Hematopoietic multipotent progenitor cell (in vitro differentiated cells): ENCODE measurements at places on chromosomes 7 and 10.

DNA sequence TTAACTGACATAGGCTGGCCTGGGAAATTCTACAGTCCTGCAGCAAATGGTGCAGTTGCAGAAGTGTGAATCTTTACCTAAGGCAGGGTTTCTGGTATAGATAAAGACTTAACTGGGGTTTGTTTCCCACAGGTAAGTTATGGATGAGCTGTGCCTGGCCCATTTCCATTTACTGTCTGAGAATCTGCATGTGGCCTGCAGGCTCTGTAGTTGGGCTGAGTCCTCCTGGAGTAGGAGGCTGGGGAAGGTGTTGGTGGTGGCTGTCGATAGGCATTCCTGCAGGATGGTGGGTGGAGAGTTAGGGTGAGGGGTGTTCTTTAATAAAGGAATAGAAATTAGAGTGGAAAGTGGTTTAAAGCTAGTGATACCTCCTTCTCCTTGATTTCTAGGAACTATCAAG is 193.5 kb downstream of the AUTS2 start:
- no peak for DNase-seq

GRCh38 chr10:126302826-126303665 is 85.2 kb downstream of the ADAM12 start:
- DNase-seq, result no peak

GRCh38 chr10:119449760-119450461 is 92.6 kb downstream of the RGS10 start:
- no peak for DNase-seq

- DNase-seq, result no peak
These were observed 1.7 kb upstream of the SUMF2 start for GRCh38 chr7:56062382-56062781.

DNA sequence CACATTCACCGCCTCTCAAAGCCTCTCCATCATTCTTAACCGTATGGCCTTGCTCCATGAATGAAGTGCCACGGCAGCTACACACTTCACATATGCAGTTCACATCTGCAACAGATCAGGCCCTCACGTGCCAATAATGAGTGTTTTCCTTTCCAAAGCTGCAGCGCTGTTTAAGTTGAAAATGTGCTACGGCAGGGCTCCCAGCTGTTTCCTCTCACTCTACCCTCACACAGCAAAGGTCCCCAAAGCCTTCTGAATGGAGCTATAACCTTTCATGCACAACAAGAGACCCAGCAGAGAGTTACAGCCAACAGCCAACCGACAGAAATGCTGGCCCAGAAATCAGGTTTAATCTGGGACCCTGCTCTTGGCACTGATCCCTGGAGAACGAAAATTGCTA is 236.1 kb downstream of the ELMO1 start:
- DNase-seq, result peak; percentile 69

DNA sequence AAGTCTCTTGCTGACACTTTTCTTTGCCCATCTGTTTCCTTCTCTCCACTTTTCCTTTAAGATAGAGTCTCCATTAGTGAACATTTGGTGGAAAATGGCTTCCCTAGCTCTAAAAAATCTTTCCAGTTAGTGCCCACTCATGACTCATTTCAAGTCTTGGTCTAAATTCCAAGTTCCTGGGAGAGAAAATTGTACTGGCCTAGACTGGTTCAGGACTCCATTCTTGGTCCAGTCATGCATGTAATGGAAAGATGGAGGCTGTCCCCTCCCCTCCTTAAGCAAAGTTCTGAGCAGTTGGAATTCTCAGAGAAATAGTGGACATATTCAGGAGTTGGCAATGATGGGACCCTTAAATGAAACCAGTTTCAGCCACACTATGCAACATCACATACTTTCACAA is 3.8 kb upstream of the ALDH18A1 start:
- no peak for DNase-seq

DNA sequence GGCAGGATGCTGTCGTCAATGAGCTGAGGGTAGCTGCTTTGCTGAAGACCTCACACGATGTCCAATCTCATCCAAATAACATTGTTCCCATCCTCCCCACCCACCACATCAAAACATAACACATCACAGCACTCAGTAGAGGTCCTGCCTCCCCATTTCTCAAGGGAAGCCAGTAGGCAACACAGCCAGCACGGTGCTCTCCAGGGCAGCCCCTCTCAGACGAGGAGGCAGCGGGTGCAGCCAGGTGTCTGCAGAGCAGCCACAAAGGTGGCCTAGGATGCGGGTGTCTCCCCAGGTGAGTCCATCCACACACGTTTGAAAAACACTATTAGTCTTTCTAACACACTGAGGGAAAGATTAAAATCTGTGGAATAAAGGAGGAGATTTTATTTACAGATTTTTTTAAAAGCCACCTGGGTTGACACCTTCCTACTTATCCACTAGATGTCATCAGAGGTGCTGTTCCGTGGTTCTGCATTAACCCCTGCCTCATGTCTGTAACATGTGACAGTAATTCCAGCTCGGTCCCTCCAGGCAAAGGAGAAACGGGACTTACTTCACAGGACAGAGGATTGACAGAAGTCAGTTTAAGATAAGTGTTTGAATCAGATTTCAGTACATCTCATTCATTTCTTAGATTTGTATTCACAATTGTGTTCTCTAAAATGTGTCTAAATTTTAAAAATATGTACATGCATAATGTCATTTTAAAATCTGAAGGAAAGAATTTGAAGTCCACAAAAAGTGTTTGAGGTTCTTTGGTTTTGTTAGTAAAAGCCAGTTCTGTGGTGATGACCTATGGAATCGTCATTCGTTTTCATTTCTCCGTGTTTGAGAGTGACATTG is 68.0 kb downstream of the LANCL2 start:
- no peak for DNase-seq

GRCh38 chr10:59265141-59265540 is 88.7 kb downstream of the PHYHIPL start:
- DNase-seq, result no peak

DNA sequence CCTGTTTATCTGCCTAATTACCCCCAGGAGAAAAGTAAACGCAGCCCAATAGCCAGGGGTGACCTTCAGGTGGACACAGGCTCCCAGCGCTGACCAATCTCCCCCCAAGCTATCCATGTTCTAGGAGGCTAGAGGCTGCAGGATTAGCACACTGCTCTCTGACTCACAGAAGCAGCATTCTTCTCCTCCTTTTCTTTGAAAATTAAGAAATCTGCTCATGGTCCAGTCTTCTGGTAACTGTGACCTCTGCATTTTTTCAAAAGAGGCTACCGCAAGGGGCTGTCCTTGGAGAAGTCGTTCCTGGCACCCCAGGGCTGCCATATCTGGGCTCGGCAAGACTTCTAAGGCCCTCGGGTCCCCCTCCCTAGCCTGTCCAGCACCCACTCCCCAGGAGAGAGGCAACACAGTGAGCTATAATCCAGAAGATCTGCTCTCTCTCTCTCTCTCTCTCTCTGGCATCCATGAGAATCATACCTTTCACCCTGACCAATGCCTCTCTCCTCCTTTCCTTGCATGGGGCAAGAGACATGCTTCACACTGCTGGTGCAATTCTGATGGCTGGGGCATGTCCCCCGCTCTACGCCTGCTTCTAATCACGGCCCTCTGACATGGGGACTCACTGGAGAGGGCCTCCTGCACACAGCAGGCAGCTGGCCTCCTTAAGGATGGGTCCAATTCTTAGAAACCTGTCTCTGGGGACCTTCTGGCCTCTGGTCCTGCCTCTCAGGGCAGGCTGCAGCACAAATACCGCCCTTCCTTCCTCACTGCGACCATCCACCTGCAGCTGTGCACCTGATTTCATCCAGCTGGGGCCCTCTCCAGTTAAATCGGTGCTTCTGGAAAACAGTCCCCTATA is 27.3 kb downstream of the ANXA11 start:
- no peak for DNase-seq

- DNase-seq, result peak; percentile 24
These were observed 33.1 kb downstream of the HBP1 start for GRCh38 chr7:107201795-107202450.

- DNase-seq, result no peak
These were observed 44.2 kb downstream of the BPGM start for GRCh38 chr7:134690614-134691504.

- no peak for DNase-seq
These were observed 117.3 kb downstream of the THSD7A start for GRCh38 chr7:11714676-11715075.

DNA sequence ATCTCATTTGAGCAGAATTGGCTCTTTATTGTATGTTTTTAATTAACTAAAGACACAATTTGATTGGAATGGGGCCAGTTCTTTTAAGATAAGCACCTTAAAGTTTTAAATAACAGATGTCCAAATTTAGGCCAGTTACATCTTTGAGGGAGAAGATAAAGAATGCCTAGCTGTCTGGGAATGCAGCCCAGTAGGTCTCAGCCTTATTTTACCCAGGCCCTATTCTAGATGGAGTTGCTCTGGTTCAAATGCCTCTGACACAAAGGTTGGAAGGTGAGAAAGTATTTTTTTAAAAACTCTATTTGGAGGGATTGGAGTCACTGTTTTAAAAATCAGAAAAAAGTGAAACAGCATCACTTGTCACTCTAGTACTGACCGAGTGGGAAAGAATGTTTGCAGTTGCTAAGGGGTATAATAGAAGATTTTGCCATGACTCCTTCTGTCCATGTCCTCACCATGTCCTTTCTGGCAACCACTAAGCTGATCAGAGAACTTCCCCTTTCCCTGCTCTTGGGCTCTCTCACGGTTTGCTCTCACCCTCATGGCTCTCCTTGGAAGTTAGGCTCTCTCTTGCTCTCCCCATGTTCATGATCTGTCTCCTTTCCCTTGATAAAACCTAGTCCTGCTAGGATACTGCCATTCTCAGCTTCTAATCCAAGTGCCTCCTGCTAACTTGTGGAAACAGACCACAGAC is 238.2 kb upstream of the AGK start:
- no peak for DNase-seq

DNA sequence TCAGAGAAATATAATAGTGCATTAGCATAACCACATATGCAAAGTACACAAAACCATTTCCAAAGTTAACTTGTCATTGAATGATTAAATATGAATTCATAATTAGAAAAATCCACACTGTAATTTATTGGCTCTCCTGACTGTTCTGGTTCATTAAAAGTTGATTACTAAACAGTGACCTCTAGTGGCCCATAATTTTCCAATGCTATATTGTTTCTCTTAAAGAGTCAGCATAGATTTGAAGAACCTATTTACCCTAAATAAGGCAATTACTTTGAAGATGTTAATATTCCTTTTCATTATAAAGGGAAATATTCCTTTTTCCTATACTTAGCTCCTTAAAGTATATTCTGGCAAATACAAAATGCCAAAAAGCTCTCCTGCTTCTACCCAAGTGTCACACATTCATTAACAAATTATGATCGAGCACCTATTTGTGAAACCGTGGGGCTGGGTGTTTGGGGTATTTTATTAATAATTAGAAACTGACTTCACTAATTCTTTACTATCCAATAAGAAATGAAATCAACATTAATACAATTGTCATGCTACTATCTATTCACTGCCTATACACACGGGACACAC is 86.2 kb downstream of the HIBADH start:
- DNase-seq, result no peak

- no peak for DNase-seq
These were observed 717.3 kb downstream of the XPNPEP1 start for GRCh38 chr10:109205929-109206585.

DNA sequence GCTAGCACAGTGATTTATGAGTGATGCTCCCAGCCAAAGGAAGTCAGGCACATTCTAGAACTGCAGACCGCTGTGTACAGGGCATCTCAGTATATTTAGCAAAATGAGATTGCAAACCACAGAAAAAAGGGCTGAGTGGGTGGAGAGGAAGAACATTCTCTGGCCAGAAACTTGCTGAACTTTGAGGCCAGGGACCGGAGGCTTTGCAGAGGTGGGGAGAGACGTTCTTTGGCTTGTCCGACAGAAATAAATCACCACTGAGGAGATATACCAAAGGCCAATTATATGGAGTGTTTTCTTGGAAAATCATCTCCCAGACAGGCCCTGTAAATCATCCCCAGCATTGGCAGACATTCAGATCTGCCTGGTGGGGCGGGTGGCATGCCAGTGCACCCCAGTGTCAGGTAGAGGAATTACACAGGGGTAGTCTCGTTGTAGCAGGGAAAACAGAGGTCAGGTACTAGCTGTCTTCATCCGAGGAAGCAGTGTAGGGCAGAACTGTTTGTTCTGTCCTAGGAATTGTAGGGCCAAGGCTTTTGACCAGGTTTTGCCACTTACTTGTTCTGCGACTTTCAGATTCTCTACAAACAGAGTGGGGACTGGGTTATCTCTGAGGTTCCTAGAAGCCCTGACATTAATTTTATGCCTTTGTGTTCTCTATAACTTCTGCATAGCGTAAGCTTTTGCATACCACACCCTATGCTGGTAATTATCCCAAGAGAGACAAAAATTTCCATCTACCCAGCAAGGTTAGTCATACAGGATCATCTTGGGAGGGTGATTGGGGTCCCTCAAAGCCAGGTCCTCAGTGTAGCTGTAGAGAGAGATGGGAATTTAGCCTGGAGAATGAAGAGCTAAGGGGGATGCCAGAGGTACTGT is 655.6 kb downstream of the LRMDA start:
- DNase-seq, result peak; percentile 61

DNA sequence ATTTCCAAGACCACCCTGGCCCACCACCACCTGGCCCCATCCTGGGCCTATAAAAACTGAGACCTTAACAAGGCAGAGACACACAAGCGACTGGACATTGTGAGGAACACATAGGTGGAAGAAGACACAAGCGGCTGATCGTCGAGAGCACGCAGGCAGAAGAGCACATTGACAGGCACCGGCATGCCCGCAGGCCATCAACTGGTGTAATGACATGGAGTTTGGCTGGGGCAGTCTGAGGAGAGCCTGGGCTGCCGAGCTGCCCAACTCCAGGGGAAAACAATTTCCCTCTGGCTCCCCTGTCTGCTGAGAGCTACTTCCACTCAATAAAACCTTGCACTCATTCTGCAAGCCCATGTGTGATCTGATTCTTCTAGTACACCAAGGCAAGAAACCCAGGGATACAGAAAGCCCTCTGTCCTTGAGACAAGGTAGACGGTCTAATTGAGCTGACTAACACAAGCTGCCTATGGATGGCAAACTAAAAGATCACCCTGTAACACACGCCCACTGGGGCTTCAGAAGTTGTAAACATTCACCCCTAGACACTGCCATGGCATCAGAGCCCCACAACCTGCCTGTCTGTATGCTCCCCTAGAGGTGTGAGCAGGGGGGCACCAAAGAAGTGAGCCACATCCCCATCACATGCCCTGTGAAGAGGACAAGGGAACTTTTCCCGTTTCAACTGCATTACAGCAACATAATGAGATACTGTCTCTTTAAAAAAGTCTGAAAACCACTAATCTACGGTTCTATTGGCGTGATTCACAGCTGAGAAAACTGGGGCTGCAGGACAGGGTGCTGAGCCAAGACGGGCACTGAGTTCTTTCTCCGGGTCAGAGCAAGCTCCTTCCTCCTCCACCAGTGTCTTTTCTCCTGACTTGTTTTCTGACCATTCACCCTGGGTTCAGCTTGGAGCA is 18.5 kb upstream of the TNS3 start:
- no peak for DNase-seq
